ENCODE measurements at places on chromosomes 11 and 22.

GRCh38 chr11:100686476-100687053 is 523 bp upstream of the ARHGAP42 start:
- DNase-seq = no peak

GRCh38 chr11:78341841-78342240 is 75.8 kb downstream of the GAB2 start:
- DNase-seq = no peak

DNA sequence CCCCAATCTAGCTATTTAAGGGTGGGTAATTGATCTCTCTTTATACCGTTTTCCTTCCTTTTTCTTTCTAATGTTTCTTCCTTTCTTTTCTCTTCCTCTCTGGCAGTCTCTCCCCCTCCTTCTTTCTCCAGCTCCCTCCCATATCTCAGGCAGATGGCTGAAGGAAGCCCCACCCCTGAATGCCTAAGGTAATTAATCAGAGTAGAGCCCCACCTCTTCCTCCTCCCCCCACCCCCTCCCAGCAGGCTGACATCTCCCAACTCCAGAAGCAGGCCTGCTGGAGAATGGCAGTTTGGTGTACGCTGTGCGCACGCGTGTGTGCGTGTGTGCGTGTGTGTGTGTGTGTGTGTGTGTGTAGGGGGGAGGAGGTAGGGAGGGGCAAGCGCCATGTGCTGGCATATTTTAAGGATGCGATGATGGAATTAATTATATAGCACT is 122.6 kb downstream of the APOL5 start:
- no peak for DNase-seq

- no peak for DNase-seq
Measured at GRCh38 chr11:64533501-64533900, 57.5 kb upstream of the SLC22A12 start.

DNA sequence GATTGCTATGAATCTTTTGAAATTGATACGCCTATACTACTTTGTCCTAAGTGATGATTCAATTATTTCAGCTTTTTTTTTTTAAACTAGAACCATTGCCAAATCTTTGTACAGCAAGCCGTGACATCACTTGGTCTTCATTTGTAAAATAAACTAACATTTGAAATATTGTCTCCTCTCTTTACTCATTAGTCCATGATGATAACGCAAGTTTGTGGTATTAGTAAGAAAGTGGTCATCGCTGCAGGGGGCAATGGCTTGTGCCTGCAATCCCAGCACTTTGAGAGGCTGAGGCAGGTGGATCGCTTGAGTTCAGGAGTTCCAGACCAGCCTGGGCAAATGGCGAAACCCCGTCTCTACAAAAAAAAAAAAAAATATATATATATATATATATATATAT is 12.9 kb upstream of the ARHGAP42 start:
- DNase-seq = no peak

DNA sequence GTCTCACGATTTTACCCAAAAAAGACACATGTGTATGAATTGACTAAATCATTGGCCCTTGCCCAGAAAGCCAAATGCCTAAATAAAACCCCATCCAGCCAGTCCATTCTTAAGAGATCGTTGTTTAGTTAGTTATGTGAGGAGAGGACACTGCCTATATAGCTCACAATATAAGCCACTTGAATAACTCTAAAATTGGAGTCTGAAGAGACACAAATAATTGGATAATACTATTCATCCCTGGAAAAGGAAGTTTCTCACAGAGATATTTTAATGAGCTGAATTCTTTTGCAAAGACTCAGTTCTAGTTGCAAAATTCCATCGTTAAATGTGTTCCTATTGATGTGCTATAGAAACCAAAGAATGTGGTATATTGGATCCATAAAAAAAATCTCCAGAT is 176.7 kb downstream of the SOX6 start:
- no peak for DNase-seq

GRCh38 chr22:48959496-48959895 is 868.2 kb downstream of the BRD1 start:
- DNase-seq = no peak

GRCh38 chr11:26579683-26580082 is 7.6 kb upstream of the MUC15 start:
- no peak for DNase-seq

DNA sequence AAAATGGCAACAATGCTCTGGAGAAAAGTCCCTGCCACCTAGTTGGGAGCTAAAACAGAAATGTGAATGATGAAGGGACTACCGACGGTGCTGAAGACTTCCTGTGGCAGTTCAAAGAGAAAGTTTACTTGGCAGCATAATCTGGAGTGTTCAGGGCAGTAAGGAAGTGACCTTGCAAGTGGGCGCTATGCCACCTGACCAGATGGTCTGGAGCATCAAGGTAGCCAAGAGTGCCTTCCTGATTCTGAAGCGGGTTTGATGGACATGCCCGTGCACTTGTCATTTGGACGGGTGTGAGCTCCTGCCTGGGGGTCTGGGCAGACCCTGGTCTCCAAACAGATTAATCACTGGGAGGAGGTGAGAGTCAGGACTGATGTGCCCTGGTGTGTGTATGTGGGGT is 1.8 kb upstream of the SNX19 start:
- DNase-seq = no peak

DNA sequence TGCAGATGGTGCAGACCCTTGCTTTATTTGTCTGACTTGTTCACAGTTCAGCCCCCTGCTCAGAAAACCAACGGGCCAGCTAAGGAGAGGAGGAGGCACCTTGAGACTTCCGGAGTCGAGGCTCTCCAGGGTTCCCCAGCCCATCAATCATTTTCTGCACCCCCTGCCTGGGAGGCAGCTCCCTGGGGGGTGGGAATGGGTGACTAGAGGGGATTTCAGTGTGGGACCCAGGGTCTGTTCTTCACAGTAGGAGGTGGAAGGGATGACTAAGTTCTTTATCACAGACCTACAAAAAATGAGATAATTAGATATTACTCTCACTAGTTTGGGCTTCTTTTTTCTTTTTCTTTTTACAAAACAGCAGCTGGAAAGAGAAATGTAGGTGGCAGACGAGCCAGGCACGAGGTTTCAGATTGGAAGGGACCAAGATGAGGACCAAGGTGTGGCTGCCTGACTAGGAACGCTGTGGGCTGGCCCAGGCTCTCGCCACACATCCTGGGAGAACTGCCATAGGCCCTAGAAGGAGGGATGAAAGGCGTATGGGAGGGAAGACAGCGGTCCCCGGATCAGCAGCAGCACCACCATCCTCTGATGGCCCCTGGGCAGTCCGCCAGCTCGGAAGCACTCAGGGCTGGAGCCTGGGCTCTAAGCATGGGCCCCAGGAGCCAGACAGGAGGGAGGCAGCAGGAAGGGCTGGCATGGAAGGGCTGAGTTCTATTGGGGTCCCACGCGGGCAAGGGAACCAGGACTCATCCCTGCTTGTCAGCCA is 14.2 kb downstream of the TXN2 start:
- no peak for DNase-seq

DNA sequence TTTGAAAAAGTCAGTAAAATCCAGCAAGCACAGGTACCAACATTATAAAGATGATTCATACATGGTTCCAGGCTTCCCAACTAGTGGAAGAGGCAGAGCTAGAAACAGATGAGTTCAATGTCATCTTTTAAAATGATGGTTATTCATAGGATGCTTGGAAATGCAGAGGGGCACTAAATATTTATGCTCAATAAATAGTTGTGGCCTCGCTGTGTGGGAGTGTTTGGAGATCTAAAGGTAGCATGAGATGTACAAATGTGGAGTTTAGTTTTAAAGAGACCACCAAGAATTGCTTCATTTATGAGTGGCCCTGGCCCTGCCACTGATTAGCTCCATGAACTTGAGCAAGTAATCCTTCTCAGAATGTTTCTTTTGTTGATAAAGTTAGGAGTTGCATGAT is 182.2 kb downstream of the ETS1 start:
- no peak for DNase-seq
